IPS DF 6.9 (cell line): ENCODE measurements at places on chromosomes 3 and 15.

GRCh38 chr3:64684715-64685261 is 3.0 kb downstream of the ADAMTS9 start:
- peak overlapping the region; percentile 32; the same call in 1 of the 2 replicates for H3K4me3 ChIP-seq
- H3K27me3 ChIP-seq = peaks cover 51% of the 10 kb centered on the region
- H3K27ac ChIP-seq = no peak overlapping the region
- peaks cover 8% of the 10 kb centered on the region for H3K4me1 ChIP-seq
- no peak for DNase-seq
- H3K36me3 ChIP-seq = no peaks in the 10 kb centered on the region

- no peak for DNase-seq
- H3K4me3 ChIP-seq = no peak overlapping the region
- no peak overlapping the region for H3K27ac ChIP-seq
- H3K36me3 ChIP-seq = peaks cover 6% of the 10 kb centered on the region; the same call in 1 of the 2 replicates
Measured at GRCh38 chr15:42182328-42182886, 25.7 kb downstream of the VPS39 start.

DNA sequence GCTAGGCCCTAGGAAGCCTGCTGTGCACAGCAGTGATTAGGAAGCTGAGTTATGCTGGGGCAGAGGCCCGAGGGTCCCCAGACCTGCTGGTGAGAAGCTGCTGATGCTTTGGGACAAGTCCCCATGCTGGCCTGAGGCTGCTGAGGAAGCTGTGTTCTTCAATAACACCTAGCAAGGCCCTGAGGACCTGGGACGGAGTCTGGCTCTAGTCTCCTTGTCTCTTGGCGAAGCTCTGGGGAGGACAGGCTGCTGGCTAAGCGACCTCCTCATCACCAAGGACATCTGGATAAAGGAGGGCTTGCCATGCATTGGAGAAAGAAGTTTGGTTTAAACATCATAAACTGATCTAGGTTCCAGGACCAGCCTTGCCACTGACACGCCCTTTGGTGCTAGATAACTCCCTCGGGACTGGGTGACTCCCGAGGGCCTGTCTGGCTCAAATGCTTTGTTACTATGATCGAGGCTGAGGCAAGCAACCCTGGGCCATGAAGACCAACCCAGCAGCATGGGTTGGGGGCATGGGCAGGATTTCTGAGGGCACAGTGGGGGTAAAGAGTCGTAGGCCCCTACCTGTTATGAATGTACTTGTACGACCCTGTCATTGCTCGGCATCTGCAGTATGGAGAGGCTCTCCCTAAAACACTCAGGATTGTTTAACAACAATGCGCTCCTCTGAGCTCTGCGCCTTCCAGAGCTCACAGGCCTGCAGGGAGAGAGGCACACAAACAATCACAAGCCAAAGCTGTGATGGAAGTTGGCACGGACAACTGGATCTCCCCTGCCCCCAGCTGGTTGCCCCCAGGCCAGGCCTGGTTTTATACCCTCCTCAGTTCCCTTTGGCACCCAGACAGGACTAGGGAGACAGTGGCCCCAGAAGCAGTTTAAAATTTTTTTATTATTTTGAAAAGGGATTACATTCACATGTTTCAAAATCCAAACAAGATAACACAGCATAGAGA is 64.4 kb downstream of the LINGO1 start:
- no peak overlapping the region for H3K27ac ChIP-seq
- H3K4me3 ChIP-seq = no peak overlapping the region
- H3K27me3 ChIP-seq = no peaks in the 10 kb centered on the region

DNA sequence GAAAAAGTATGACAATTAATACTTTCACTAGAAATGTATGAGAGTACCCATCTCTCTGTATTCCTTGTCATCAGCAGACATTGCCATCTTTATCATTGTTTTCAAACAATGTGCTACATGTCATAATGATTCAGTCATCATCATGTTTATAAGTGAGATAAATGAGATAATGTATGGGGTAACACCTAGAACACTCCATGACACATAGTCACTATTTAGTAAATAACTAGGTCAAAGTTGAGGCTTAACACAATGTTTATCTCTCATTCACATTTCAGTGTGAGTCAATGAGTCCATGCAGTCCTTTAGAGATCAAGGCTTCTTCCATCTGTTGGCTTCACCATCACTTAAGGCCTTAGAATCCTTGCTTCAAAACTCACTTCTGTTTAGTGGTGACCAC is 70.0 kb downstream of the NLGN1 start:
- no peak overlapping the region for H3K4me3 ChIP-seq
- no peak overlapping the region for H3K27ac ChIP-seq
- DNase-seq = no peak
- no peaks in the 10 kb centered on the region for H3K27me3 ChIP-seq
- no peaks in the 10 kb centered on the region for H3K36me3 ChIP-seq

- no peak for DNase-seq
- H3K4me3 ChIP-seq = no peak overlapping the region
- H3K4me1 ChIP-seq = no peaks in the 10 kb centered on the region
- H3K27ac ChIP-seq = no peak overlapping the region
Measured at GRCh38 chr15:46166750-46167149, 531.9 kb downstream of the SQOR start.

DNA sequence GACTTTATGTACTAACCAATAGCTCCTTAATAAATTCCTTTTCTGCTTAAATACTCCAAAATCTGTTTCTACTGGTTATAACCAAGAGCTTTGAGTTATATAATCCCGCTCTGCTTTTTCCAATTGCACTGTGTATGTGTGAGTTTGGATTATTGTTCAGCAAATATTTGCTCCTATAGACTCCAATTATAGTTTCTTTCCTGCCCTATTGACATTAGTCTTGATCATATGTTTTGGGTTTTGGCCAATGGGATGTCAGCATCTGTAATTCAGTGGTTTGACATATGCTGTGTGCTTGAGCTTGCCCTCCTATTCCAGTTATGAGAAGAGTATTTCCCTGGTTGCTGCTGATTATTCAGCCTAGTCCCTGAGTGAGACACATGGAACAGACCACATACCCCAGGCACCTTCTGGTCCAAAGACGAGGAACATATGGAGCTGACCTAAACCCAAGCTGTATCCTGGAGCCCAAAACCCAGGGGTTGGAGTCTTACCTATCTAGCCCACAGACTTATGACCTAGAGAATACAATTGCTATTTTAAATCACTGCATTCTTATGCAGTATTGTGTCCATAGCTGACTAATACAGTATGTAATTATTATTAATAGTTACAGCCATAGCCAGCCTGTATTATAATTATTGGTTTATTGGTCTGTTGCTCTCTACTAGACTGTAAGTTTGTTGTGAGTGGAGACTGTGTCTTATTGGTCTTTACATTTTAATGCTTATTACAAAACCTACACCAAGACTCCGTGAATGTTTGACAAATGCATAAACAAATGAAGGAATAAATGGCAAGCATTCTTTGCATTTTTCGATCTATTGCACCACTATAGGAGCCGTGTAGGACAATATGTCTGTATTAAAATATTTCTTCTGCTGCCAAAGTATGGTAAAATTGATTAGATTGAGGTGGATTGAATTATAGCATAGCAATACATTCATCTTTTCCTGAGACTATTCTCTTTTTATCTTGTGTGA is 11.7 kb upstream of the ZNF280D start:
- no peaks in the 10 kb centered on the region for H3K4me1 ChIP-seq
- DNase-seq = no peak
- no peaks in the 10 kb centered on the region for H3K36me3 ChIP-seq
- no peak overlapping the region for H3K27ac ChIP-seq

GRCh38 chr3:71011565-71012287 is 571.8 kb downstream of the FOXP1 start:
- no peaks in the 10 kb centered on the region for H3K36me3 ChIP-seq
- no peak overlapping the region for H3K27ac ChIP-seq
- H3K4me3 ChIP-seq = no peak overlapping the region
- no peaks in the 10 kb centered on the region for H3K4me1 ChIP-seq
- peaks cover 2% of the 10 kb centered on the region; the same call in 1 of the 2 replicates for H3K27me3 ChIP-seq

- no peaks in the 10 kb centered on the region for H3K36me3 ChIP-seq
- no peak overlapping the region for H3K27ac ChIP-seq
- no peaks in the 10 kb centered on the region for H3K27me3 ChIP-seq
- H3K4me3 ChIP-seq = no peak overlapping the region
- no peaks in the 10 kb centered on the region for H3K4me1 ChIP-seq
Measured at GRCh38 chr3:102085431-102086176, 236.3 kb downstream of the NFKBIZ start.

- no peak overlapping the region for H3K27ac ChIP-seq
- H3K27me3 ChIP-seq = no peaks in the 10 kb centered on the region
- H3K4me1 ChIP-seq = no peaks in the 10 kb centered on the region
- no peaks in the 10 kb centered on the region; the same call in 1 of the 2 replicates for H3K36me3 ChIP-seq
- H3K4me3 ChIP-seq = no peak overlapping the region
- no peak for DNase-seq
Measured at GRCh38 chr15:43751885-43752284, 5.6 kb downstream of the PDIA3 start.

DNA sequence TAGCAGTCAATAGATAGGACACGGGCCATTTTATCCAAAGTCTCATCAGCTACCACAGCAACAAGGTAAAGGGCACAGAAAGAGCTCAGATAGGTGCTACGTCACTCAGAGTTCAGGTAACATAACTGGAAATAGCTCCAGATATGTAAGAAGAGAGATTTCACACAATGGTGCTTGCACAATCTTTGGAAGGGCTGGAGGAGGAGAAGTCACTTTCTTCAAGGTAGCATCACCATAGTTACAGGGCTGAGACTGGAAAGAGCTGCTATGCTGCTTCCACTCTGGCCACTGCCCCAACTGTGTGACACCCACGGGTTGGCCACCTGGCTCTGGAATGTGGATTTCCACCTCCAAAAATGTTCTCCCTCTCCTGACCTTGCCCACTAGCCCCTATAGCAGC is 448.8 kb upstream of the THBS1 start:
- H3K4me1 ChIP-seq = no peaks in the 10 kb centered on the region
- no peak overlapping the region for H3K27ac ChIP-seq
- H3K4me3 ChIP-seq = no peak overlapping the region

GRCh38 chr3:146091397-146091796 is 69.6 kb downstream of the PLOD2 start:
- DNase-seq = no peak
- no peaks in the 10 kb centered on the region for H3K4me1 ChIP-seq
- no peak overlapping the region for H3K27ac ChIP-seq
- no peaks in the 10 kb centered on the region for H3K27me3 ChIP-seq

GRCh38 chr3:114449271-114450007 is 155.6 kb downstream of the TIGIT start:
- H3K27me3 ChIP-seq = no peaks in the 10 kb centered on the region
- H3K36me3 ChIP-seq = no peaks in the 10 kb centered on the region
- no peak overlapping the region for H3K4me3 ChIP-seq
- no peaks in the 10 kb centered on the region for H3K4me1 ChIP-seq

GRCh38 chr15:52179278-52180195 is 11.7 kb downstream of the GNB5 start:
- no peaks in the 10 kb centered on the region for H3K4me1 ChIP-seq
- H3K27ac ChIP-seq = no peak overlapping the region
- peak; percentile 67 for DNase-seq
- H3K27me3 ChIP-seq = peaks cover 4% of the 10 kb centered on the region; the same call in 1 of the 2 replicates
- peak overlapping the region; percentile 94; the same call in 1 of the 2 replicates for H3K4me3 ChIP-seq

GRCh38 chr15:71330638-71331162 is 215.4 kb downstream of the THSD4 start:
- H3K4me1 ChIP-seq = no peaks in the 10 kb centered on the region
- H3K27ac ChIP-seq = no peak overlapping the region
- H3K36me3 ChIP-seq = no peaks in the 10 kb centered on the region

GRCh38 chr3:63955830-63956545 is 43.8 kb upstream of the SCAANT1 start:
- no peak overlapping the region for H3K27ac ChIP-seq
- no peak for DNase-seq
- peaks cover 5% of the 10 kb centered on the region; the same call in 1 of the 2 replicates for H3K4me1 ChIP-seq
- H3K36me3 ChIP-seq = no peaks in the 10 kb centered on the region

- no peaks in the 10 kb centered on the region for H3K27me3 ChIP-seq
- H3K4me1 ChIP-seq = no peaks in the 10 kb centered on the region
- no peak for DNase-seq
- H3K4me3 ChIP-seq = no peak overlapping the region
- H3K36me3 ChIP-seq = no peaks in the 10 kb centered on the region
Measured at GRCh38 chr3:4995500-4996053, 16.3 kb downstream of the BHLHE40 start.

GRCh38 chr15:70342141-70342540 is 244.4 kb upstream of the TLE3 start:
- H3K4me1 ChIP-seq = no peaks in the 10 kb centered on the region
- no peak overlapping the region for H3K4me3 ChIP-seq
- H3K36me3 ChIP-seq = no peaks in the 10 kb centered on the region
- no peak for DNase-seq
- no peak overlapping the region for H3K27ac ChIP-seq
- no peaks in the 10 kb centered on the region for H3K27me3 ChIP-seq

DNA sequence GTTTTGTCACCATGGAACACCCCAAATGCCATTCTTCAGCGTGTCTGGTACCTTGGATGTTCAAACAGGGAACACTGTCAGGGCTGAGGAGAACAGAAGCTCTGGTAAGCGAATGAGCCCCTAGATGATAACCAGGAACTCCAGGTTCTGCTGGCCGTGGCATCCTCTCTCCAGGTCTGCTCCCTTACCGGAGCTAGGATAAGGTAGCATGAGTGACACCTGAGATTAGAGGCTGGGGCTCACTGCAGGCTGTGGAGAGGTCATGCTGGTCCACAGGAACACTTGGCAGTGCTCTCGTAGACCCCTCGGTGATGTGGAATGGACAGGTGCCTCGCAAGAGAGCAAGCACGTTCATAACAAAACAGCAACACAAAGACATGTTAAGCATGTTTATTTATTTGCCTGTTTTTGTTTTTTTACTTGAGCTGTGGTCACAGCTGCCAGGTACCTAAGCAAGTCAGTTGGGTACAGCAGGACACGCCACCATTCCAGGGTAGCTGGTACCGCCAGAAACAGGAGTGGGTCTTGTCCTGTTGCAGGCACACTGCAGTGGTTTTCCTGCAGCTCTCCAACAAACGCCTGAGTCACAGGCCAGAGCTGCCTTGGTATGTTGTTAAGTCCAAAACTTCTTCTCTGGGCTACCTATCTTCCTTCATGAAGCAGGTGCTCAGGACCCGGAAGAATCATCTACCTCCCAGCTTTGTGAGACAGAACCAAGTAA is 4.6 kb downstream of the RBM15B start:
- H3K27ac ChIP-seq = no peak overlapping the region
- H3K4me3 ChIP-seq = no peak overlapping the region
- no peaks in the 10 kb centered on the region for H3K4me1 ChIP-seq
- H3K36me3 ChIP-seq = peaks cover 42% of the 10 kb centered on the region
- H3K27me3 ChIP-seq = no peaks in the 10 kb centered on the region

DNA sequence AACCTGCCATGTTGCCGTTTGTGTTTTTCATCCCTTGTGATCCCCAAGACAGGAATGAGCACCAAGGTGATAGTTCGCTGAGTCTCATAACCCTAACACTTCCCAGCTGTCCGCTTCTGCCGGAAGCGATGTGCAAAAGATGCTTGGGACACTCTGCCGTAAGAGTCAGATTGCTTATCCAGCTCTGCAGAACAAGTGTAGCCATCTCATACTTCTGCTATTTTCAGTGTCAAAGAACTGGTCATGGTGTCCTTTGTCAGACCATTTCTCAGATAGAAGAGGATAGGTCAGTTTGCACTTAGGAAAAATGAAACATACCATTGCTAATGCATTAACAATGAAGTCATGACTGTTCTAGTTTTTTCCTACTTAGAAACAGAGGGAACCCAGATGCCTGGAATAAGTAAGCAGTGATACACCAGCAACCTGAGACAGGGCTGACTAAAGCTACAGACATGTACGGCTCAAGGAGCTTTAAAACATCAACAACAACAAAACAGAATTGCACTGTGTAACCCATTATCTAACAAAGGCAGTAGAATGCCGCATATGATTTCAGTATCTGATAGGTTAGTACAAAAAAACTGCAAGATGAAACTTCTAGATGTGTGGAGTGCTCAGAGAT is 134.0 kb upstream of the IL12A start:
- no peak for DNase-seq
- no peak overlapping the region for H3K27ac ChIP-seq
- H3K4me1 ChIP-seq = peaks cover 2% of the 10 kb centered on the region
